ENCODE measurements at places on chromosomes 5 and 9.
A peak's percentile ranks its signal among the peaks of the same experiment; 100 is the strongest.

- no peak for DNase-seq
These were observed 355.6 kb upstream of the IZUMO3 start for GRCh38 chr9:24901319-24901718.

- DNase-seq: no peak
These were observed 346 bp downstream of the ATOX1 start for GRCh38 chr5:151758141-151758429.

DNA sequence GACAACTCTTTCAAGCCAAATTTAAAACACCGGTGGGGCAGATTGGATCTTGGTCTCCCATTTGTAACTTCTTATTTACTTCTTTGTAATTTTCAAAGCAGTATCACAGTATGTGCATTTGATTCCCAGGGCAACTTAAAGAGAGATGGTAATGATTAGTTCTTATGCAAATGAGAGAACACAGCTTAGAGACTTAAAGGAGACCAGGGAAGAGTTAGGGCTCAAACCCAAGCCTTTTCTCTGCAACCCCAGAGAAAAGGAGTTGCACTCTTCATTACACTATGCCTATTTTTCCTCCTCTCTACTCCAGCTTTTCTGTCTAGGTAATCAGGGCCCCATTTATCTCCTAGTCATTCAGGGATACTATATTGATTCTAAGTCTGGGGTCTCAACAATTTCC, 237.8 kb upstream of the NMUR2 start:
- DNase-seq: no peak

DNA sequence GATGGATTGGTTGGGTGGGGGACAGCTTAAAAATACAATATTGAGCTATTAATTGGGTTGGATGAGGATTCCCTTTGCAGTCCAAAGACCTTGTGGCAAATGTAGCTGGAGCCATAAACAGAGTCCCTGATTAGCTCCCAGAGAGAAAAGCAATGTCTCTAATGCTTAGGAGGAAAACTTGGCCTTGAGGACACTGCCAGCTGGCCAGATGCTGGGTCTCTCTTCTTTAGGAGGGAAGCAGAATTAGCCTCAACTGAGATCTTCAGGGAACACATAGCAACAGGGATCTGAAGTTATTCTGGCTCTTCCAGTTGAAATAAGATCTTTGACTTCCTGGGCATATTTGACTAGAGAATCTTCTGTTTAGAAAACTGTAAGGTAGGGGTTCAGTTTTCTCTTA, 121.7 kb upstream of the WWC1 start:
- DNase-seq: no peak

GRCh38 chr5:159854916-159855315, 61.4 kb upstream of the ADRA1B start:
- DNase-seq: no peak

DNA sequence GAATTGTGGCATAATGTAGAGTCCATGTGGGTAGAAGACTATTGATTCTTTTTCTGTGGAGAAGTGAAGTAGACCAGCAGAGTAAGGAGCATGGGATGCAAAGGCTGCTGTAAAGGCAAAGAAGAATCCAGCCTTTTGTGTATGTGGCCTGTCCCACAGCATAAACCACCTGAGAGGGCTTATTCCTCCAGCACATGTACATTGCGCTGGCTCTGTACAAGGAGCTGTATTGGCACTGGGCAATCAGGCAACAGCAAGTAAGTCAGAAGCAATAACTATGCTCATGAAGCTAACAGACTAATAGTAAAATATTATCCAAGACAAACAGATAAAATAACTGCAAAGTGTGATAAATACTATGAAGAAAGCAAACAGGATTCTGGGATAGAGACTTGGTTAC, 86.2 kb downstream of the LURAP1L start:
- DNase-seq: no peak

GRCh38 chr5:164893071-164893470, 1387.7 kb downstream of the MAT2B start:
- DNase-seq: no peak

GRCh38 chr5:137815202-137815990, 52.3 kb upstream of the MYOT start:
- no peak for DNase-seq

DNA sequence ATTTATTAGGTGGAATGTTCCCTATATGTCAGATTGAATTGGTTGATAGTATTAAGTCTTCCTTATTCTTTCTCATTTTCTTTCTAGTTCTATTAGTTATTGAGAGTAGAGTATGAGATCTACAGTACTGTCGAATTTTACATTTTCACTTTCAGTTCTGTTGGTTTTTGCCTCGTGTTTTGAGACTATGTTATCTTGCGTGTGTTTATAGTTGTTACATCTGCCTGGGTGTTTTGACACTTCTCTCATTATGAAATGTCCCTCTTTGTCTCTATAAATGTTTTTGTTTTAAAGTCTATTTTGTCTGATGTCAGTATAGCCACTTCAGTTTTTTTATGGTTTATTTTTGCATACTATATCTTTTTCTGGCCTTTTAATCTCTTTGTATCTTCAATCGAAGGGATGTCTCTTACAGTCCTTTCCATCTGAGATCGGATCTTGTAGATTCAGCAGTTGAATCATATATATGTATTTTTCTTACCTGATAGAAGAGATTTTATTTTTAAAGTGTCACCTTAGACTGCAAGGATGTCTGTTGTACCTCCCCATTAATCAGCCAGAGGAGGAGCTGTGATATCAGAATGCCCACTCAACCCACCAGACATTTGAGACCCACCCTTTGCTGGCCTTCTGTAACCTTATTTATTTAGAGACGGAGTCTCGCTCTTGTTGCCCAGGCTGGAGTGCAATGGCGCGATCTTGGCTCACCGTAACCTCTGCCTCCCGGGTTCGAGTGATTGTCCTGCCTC, 20.7 kb downstream of the EHMT1 start:
- no peak for DNase-seq

DNA sequence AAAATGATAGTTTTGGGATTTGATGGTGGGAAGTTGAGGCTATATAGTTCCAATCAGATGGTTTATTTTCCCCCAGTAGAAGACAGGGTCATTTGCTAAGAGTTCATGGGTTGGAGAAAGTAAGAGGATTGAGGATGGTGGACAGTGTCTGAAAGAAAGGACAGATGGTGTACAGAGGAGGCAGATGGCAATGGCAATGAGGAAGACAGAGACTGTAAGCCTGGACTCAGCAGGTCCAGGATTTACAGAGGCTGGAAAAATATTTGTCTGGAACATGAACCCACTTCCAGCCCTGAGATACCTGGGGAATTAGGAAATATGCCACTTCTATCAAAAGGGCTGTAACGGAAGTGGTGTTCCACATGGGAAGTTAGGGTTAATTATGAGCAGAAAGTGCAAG, 84.5 kb downstream of the PCSK1 start:
- DNase-seq: no peak

DNA sequence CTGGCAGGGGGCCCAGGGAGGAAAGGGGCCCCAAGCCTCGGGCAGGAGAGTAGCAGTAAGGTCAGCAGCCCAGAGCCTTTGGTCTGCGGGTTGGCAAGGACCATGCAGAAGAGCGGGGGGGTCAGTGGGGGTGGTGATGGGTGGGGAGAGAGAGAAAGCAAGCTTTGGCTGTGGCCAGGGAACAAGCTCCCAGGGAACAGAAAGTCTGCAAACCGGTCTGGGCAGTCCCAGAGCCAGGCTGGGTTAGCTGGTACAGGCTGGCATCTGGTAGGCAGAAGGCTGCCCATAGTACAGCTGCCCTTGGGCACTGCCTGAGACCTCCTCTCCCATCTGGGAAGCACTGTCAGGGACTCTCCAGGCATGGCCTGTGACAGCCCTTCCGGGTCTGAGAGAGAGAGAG, 10.5 kb upstream of the EPB41L4B start:
- DNase-seq: no peak

DNA sequence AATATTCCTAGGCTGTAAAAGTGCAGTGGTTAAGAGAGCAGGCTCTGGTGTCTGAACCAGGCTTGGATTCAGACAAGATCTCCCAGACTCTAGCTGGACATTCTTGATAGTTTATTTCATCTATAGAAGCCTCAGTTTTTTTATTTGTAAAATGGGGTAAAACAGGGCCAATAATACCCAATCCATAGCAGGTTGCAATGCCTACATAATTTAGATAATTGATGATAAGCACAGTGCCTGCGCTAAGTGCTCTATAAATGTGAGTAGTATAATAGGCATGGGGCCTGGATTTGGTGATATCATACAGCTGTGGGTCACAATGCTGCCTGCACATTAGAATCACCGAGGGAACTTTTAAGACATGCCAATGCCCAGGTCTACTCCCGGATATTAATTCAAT, 603.5 kb downstream of the ISL1 start:
- no peak for DNase-seq

DNA sequence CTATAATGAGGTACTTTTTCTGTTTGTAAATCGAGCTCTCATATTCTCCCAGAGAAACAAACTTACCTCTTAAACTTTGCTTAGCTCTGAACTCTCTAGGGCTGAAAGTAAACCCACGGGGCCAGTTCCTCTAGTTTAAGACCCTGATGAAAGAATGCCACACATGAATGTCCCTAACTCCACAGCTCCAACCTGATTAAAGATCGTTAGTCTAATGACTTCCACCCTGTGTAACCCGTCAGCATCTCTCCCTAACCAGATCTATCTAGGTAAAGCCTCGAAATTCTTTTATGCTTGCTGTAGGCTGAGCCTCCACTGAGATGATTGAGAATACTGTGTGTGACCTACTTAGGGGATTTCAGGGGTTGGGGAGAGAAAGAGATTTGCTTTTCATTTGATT, 27.0 kb downstream of the ADRA1B start:
- DNase-seq: no peak

- no peak for DNase-seq
These were observed 117.9 kb downstream of the HCN1 start for GRCh38 chr5:45578270-45578669.

DNA sequence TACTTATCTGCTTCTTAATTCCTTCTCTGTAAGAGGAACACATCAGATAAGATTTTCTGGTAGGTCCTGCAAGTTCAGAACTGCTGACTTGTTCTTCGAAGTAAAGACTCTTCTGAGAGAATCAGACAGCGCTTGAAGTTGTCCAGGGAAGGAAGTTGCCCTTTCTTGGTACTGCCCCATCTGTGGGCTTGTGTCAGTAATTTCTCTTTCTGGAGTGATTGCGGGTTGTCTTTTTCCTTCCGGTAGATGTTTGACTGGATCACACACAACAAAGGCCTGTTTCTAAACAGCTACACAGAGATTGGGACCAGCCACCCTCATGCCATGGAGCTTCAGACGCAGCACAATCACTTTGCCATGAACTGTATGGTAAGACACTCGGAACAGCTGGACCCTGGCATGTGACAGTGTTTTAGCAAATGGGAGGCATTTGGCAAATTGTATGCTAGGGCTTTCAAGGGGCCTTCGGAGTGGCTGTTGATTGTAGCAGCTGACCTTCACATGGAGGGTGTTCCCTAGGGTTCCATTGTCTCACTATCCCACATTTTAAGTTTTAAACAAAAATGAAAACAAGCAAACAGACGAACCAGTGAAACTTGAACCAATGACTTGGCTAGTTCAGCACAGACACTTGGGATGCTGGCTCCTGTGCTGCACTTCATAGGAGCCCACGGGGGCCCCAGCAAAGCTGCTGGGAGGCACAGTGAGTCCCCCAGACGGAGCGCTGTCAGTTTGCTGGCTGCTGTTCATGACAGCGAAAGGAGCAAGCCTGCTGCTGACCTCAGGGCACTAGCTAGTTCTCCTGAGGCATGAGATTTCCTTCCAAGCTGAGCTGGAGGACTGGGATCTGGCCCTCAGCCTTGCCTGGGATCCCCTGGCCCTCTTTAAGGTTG, 149.9 kb downstream of the TRIO start:
- DNase-seq: peak; percentile 79

DNA sequence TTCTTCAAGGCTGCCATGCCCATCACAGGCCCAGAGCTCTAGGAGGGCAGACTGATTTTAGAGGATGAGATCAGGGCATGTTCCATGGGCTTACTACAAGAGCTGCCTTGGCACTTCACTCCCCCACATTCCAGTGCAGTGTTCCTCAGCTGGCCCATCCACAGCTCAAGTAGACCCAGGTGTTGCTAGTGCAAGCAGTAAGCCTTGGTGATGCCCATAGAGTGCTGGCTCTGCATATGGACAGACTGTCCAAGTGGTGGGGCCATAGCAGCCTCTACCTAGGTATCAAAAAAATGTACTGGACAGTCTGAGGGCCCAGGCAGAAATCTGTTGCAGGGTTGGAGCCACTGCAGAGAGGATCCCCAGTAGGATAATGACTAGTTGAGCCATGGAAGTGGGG, 366.6 kb downstream of the FGF10 start:
- DNase-seq: no peak

DNA sequence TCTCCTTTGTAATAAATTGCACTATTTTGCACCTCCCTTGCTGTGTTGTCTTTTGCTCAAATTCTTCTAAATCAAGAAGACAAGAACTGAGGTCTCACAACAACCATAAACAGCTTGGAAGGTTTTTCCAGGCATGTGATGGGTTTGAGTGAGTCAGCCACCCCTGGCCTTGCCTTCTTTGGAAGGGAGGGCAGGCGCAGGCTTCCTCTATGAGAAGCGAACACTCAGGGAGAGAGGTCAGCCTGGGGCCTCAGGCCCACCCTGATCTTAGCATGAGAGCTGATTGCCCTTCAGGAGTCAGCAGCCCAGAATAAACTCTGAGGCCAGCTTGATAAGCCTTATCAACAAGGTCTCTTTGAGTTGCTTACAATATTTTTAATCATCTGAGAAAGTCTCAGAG, 31.6 kb downstream of the S1PR3 start:
- peak; percentile 74 for DNase-seq
